ENCODE measurements at places on chromosomes 7 and 10.

- no peak for DNase-seq
Measured at GRCh38 chr10:11345224-11346054, 266.0 kb downstream of the USP6NL start.

DNA sequence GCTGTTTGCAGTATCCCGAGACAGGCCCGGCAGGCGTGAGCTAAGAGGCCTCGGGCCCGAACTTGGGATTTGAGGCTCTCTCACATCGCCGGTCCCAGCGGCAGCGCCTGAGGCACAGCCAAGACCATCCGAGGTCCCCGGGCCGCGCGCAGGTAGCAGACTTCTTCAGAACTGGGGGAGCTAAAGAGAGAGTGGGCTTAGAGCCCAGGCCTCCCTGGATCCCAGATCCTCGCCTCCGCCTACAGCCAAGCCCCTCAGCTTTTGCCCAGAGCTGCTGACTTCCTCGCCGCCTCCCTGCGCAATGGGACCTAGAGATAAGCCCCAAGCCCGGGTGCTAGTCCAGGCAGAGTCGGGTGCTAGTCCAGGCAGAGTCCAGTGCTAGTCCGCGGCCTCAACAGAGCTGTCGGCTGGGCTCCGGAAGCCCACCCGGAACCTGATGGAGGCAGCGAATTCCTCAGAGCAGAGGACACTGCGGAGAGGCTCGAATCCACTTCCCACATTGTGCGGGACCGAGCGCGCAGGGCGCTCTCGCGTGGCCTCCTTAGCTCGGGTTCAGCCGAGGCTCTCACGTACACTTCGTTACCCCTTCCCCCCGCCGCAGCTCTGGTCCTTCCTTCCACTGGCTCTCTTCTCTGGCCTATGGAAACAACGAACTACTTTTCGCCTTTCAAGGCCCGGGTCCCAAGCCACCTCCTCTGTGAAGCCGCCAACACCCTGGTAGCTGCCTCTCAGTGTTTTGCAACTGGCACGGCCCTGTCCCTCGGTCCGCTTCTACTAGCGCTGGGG, 5.8 kb downstream of the LBX1 start:
- no peak for DNase-seq

- no peak for DNase-seq
Measured at GRCh38 chr10:79178614-79179163, 109.9 kb downstream of the ZMIZ1 start.

- no peak for DNase-seq
Measured at GRCh38 chr10:63132651-63133055, 475 bp upstream of the NRBF2 start.

DNA sequence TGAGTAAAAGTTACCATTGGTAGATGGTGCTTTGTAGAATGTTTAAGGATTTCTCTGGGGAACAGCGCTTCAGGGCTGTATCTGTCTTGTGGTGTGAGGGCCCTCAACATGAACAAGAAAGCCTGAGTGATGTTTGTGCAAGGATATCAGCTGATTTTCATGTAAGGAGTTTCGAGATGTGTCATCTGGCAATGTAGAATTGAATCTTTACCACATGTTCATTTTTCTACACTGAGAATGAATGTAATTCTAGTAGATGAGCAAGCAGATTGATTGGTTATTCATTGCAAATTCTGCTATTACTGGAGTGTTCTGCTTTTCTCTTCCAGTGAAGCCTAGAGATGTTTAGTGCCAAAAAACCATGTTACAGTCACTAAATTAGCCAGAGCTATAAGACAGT, 87.7 kb downstream of the ST7 start:
- DNase-seq, result no peak

- no peak for DNase-seq
Measured at GRCh38 chr10:44035474-44036197, 349.3 kb downstream of the CXCL12 start.

DNA sequence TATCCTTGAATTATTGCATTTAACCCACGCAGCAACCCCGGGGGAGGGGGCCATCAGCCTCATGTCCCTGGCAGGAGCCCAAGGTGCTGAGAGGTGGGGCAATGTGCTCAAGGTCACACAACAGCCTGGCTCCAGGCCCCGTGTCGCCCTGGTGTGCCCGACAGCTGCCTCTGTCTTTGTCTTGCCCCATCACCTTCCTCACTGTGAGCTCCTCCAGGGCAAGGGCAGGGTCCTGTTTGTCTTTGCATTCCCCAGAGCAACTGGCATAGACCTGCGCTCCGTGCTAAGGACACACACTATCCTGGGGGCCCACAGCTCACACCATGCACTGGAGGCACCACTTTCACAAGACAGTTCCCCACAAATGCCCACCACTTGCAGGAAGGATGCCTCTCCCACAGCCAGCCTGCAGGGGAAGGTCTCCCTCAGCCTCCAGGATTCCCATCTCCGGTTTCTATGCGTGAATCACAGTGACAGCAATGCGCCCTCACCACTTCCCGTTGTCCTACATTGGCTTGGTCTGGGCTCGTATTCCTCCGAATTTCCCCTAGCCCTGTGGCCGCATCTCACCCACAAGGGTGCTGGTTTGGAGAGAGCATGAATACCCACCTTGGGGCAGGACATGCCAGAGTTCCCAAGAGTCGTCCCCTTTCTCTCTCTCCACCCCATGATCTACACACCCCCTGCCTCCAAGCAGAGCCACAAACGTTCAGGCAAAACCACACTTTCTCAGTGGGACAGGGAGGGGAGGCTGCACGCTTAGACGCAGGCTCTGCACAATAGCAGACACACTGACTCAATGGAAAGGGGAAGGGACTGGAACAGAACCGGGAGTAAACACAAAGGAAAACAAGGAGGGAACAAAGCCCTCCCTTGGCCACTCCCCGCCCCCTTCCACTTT, 10.3 kb downstream of the ITPRIP start:
- DNase-seq, result no peak

DNA sequence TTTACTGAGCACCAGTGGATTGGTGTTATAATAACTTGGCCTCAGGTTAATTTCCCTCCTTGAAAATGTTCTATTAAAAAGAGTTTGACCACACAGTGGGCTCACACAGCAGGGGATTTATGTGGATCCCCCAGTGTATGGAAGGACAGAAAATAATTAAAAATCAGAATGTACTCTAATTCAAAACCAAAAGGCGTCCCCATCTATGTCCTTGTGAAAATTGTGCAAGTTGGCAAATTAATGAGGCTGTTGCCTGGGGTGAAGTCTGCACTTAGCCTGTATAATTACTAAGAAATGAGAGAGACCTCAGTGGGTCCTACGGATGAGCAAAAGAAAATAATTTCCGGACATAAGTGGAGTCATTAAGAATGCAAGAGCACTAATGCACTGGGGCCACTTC, 31.1 kb downstream of the PIK3CG start:
- no peak for DNase-seq

DNA sequence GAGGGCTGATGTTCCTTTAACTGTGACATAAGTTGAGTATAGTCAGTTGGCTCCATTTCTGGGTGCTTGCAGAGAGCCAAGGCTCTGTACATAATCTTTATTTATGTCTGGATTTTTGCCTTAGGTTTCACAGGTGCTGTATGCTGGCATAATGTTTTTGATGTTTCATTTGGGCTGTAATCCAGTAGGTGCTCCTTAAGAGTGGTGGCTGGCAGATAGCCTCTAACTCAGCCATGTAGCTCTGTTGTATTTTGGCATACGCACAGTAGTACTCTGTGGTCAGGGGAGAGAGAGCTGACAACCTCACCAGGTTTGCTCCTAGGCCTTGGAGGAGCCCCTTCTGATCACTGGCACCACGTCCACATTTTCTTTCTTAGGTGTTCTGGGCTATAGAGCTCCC, 61.1 kb downstream of the RNF133 start:
- DNase-seq, result no peak

DNA sequence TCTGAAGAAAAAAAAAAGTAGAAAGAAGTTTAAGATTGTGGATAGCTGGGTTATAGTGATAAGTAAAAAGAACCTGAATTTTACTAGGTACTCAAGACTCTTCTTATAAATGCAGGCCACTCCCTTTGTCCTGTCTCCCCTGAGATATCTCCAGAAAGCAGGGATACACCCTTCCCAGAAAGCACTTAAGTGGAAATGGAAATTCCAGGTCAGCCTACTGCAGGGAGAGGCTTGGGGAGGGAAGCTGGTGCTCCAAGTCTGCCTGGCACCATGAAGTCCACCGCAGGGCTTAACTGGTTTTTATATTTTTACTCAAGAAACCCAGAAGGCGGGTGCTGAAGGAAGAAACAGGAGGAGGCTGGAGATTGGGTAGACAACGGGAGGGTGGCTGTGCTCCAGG, 162.3 kb downstream of the INHBA start:
- DNase-seq, result no peak

DNA sequence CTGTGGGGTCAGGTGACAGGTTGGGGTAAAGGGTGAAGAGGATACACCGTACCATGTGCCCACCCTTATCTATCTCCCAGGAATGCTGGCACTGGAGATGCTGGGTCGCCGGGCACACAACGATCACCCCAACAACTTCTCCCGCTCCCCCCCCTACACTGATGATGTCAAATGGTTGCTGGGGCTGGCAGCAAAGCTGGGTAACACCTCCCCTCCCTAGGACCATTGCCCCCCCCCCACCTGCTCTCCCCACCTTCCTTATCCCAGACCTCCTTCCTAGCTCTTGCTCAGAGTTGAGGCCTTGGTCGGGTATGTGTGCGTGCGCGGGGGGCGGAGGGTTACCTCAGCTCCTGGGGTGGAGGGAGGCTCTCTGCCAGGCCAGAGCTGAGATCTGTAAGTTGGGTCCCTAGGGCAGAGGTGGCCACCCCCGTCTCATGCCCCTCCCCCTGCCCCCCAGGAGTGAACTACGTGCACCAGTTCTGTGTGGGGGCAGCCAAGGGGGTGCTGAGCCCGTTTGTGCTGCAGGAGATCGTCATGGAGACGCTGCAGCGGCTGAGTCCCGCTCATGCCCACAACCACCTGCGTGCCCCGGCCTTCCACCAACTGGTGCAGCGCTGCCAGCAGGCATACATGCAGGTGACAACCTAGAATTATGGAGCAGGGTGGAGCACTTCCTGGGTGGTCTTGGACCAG, 10.7 kb downstream of the NDST2 start:
- DNase-seq, result no peak

- no peak for DNase-seq
Measured at GRCh38 chr10:65496541-65496940, 1429.3 kb upstream of the LRRTM3 start.

- DNase-seq, result no peak
Measured at GRCh38 chr10:86960003-86960862, 1.8 kb downstream of the SNCG start.

- no peak for DNase-seq
Measured at GRCh38 chr7:55172161-55172560, 153.3 kb downstream of the EGFR start.

- DNase-seq, result no peak
Measured at GRCh38 chr10:82397854-82398253, 522.9 kb downstream of the NRG3 start.

GRCh38 chr10:4271193-4271592, 486.2 kb upstream of the KLF6 start:
- no peak for DNase-seq
